IPS DF 6.9 (cell line): ENCODE measurements at places on chromosomes 11 and 22.

GRCh38 chr11:93997741-93998140 is 23.4 kb upstream of the HEPHL1 start:
- no peak for DNase-seq

- DNase-seq, result no peak
Measured at GRCh38 chr11:69431893-69432738, 49.3 kb upstream of the LINC01488 start.

- no peak for DNase-seq
Measured at GRCh38 chr11:57318178-57318577, 6.6 kb downstream of the TNKS1BP1 start.

DNA sequence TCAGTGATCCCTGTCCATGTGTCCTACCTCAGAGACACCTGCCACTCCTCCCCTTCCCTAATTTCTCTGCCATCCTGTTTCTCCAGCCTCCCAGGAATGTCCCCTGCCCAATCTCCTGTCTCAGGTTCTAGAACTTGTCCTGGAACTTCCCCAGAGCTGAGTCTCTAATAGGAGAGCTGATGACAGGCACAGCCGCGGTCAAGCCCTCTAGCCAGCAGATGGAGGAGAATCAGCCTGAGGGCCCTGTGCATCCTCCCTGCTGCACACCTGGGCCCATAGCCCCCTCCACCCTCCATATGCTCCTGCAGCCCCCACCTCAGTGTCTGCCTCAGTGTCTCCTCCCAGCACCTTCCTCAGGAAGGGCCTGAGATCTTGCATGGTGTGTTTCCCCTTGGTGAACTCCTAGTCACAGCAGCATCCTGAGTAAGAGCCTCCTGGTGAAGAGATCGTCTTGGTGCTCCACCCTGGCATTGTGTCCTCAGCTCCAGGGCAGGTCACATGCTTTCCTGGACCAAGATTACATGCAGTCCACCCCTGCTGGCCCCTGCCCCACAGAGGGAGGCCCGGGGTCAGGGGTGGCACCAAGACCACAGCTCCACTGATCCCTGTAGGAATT is 43.9 kb upstream of the VPREB1 start:
- DNase-seq, result no peak
